ENCODE measurements at places on chromosomes 6 and 20.

- DNase-seq = no peak
Measured at GRCh38 chr6:148086386-148086785, 256.3 kb upstream of the SASH1 start.

DNA sequence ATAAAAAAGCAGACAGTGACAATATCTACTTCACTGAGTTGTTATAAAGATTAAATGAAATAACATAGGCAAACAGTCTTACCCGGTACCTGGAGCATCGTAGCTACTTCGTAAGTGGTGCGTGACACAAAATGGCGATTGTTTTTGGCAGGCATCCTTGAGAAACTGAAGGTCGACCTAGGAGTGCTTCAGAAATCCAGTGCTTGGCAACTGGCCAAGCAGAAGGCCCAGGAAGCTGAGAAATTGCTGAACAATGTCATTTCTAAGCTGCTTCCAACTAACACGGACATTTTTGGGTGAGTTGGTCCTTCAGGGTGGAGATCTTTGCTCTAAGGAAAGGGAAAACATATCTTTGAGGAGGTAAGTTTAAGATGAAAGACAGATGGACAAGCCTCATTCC is 4.8 kb downstream of the BPIFA2 start:
- no peak for DNase-seq

- no peak for DNase-seq
Measured at GRCh38 chr20:38001981-38002380, 31.3 kb downstream of the TTI1 start.

- peak; percentile 57 for DNase-seq
Measured at GRCh38 chr6:21842875-21843645, 249.5 kb downstream of the SOX4 start.

DNA sequence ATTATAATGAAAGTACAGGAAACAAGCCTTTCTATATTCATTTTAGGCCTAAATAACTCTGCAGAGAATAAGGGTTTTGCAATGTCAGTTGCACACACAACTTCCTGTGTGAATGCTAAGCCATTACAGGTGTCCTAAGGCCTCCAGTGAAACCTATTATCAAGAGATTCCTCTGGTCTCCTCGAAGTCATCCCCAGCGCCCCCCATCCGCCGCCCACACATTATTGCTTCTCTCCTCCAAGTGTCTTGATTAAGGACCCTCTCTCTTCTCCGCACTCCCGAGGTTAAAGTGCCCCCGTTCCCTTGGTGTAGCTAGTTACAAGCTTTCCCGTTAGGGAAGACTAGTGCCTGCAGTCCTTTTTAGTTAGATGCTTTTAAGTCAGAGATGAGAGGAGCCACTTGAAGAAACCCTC is 1.3 kb downstream of the HIVEP2 start:
- no peak for DNase-seq

Measured in COR-L47 (cell line).